Memory B cell (primary cell): ENCODE measurements at places on chromosomes 6 and 20.

- DNase-seq = no peak
Measured at GRCh38 chr6:132187816-132188215, 213.5 kb downstream of the MOXD1 start.

DNA sequence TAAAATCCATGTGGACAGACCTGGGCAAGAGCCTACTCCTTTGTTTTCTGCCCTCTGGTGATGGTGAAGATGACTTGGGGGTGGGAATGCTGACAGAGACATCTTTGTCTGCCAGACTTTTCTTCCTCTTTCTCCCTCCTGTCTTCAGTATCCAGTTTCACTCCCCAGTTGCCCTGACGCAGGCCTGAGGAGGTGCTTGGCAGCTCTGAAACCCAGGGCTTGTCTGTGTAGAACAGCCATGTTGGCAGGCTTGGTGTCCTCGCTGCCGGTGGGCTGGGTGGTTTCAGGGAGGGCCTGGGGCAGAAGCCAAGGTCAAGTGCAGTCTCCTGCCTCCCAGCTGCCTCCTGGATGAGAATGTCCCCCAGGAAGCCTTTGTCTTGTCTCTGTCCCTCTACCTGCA lies 22.5 kb downstream of the CCDC167 start:
- DNase-seq = no peak

- no peak for DNase-seq
Measured at GRCh38 chr6:3453413-3454272, 3.2 kb downstream of the SLC22A23 start.

GRCh38 chr6:16671302-16672289 lies 89.7 kb downstream of the ATXN1 start:
- DNase-seq = no peak

DNA sequence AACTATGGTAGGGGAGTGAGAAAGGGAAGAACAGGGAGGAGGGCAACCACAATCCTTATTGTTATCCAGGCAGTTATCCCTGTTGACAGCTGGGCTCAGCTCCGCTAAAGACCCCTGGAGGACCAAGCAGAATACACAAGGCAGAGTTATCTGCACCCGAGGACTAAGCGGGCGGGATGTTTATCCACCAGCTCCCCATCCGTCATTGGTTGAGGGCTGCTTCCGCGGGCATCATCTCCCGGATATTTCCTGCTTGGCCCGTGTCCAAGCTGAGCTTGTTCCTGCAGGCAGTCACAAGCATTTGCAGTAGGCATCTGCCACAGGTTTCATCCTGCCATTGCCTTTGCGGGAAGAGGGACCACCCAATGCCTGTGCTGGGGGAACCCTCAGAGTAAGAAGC lies 102.1 kb downstream of the DLGAP4 start:
- no peak for DNase-seq

DNA sequence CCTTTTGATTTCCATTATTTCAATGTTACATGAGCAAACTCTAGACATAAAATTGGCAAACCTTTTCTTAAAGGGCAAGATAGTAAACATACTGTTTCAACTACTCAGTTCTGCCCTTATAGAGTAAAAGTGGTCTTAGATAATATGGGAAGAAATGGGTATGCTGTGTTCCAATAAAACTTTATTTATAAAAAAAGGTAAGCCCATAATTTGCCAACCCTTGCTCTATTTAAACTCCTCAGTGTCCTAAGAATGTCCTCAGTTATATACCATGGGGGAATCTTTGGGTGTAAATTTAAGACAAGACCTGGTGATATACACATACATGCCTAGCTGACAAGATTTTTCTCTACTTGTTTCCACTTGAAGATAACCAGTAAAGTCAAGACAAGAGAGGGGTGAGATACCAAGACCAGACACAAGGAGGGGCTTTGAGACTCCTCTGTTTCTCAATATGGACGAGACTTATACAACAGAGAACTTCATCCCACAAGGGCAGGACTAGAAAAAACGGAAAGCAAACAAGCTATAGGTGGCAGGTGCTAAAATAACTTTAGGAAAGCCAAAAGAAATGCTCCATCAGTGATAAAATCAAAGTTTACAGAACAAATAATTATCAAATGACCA lies 10.5 kb downstream of the SNX3 start:
- DNase-seq = no peak
